Naive thymus-derived CD8-positive, alpha-beta T cell (primary cell): ENCODE measurements at places on chromosomes 12 and 14. TPM values are rescaled to one million over a fixed set of nuclear protein-coding genes. Genes with fewer than 3 reads are reported as not detected.

- no peak for DNase-seq
These were observed 15.7 kb downstream of the SMCO2 start for GRCh38 chr12:27462151-27462694.

- no peak for DNase-seq
These were observed 117.7 kb downstream of the ZFP36L1 start for GRCh38 chr14:68675233-68675577.

CCDC175 gene
- not detected for polyA plus RNA-seq

DNA sequence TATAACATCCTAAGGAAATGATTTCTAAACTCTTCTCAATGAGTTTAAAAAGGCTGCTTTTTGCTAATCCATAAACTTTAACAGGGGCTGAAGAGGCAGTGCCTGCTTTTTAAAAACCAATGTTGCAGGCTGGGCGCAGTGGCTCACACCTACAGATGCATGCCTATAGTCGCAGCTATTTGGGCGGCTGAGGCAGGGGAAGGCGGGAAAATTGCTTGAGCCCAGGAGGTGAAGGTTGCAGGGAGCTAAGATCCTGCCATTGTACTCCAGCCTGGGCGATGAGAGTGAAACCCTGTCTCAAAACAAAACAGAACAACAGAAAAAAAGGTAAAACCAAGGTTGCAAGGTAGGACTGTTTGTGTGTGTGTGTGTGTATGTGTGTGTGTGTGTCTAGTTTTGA lies 531.2 kb downstream of the DIO2 start:
- no peak for DNase-seq

ZFYVE26 gene
- 3.7 TPM for polyA plus RNA-seq

DNA sequence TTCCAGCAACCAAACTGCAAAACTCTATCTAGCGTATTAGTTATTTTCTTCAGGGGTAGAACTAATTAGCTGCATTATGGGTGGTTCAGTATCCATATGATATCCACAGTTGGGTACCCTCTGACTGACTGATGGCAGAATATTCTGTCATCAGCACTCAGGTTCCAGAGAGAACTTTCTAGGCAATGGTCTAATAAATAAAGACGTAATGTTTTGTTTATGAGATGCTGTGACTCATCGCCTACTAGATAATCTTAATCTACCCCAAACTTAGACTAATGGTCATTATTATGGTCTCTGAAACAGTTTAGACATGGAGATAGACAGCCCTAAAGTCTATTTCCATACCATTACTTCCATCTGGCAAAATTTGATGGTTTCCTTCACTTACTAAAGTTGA lies 220.1 kb downstream of the MED13L start:
- DNase-seq: no peak

NFATC4 gene
- polyA plus RNA-seq: not detected

DNA sequence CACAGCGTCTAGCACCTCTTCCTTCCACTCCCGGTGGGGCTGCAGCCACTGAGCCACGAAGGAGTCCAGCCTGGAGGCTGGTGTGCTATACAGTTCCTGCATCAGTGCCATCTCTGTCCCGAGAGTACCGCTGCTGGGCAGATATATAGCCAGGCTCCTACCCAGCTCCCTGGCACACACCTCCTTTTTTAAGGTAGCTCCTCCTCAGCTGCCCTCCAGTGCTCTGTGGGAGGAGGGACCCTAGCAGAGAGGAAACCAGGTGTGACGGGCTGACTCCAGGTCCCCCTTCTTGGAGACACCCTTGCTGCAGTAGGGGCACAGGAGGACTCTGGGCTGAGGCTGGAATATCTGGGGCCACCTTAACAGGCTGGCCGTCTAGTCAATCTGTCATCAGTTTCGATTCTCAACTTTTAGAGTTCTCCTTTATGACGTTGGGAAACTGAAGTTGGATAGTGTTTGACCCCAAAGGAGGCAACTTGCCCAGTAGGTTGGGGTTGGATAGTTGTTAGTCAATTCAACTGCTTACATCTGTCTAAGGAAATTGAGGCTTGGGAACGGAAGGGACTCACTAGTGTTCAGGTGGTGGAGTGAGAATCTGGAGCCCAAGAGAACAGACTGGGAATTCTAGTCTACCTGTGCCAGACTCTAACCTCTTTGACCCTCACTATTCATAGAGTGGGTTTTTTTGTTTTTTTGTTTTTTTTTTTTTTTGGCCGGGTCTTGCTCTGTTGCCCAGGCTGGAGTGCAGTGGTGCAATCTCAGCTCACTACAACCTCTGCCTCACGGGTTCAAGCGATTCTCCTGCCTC lies at the start of gene OASL:
TSS of gene OASL (minus strand) at position 386 of the 808 bp plus-strand sequence. CDS start at position 111, 275 bp downstream.
- DNase-seq: peak; percentile 66

DNA sequence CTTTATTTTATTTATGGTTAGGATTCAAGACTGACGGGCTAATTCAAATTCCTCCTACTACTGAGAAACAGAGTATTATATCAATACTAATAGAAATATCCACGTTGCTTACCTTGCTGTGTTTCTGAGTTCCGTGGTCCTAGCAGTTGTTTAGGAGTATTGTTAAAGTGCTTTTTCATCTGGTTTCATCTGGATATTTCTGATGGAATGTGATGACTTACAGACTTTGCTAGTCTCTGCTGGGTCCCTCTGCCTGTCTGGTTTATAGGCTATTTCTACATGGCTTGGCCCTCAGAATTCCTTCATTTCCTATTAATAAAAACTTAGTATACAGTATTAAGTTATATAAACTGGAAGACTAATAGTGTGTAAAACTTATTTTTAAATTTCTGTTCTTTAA lies at the start of gene SMCO3:
TSS of gene SMCO3 (minus strand) at position 169 of the 400 bp plus-strand sequence. CDS start 7,502 bp downstream, outside the sequence.
- no peak for DNase-seq

- DNase-seq: no peak
These were observed 12.5 kb downstream of the PRDM4 start for GRCh38 chr12:107748472-107748871.

- DNase-seq: no peak
These were observed 9.8 kb downstream of the CYP46A1 start for GRCh38 chr14:99693918-99694317.
